M059J (cell line): ENCODE measurements at places on chromosomes 6 and 20. TPM values are rescaled to one million over a fixed set of nuclear protein-coding genes. Genes with fewer than 3 reads are reported as not detected.

- no peak for DNase-seq
Measured at GRCh38 chr6:63661769-63662168, 26.2 kb downstream of the PHF3 start.

DNA sequence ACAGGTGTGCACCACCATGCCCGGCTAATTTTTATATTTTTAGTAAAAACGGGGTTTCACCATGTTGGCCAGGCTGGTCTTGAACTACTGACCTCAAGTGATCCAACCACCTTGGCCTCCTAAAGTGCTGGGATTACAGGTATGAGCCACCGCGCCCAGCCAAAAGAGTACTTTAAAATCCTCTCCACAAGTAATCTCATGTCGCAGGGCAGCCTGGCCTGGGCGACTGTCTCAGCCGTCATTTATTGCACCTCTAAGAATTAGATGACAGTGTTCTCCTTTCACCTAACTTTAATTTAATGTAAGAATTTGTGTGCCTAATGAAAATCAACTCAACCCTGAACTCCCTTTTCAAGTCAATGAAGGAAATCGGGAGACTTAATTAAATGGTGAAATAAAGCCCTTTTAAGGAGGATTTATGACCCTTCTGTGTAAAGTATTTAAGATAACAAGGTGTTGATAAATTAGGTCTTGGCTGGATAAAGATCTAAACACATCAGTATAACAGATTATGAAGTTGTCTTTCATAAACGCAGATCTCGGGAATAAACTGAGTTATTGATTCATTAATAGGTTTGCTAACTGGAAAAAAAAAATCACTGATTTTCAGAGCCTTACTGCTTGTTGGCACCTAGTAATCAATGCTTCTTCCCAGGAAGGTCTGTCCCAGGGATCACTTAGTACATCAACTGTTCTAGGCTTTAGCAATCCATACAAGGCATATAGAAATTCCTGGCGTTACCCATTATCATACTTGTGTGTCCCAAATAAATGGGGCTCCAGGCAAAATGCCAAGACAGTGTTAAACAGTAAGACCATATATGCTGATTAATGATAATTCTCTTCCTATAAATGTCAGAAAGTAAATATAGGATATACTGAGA, 209.3 kb downstream of the GMDS start:
- DNase-seq: no peak

DNA sequence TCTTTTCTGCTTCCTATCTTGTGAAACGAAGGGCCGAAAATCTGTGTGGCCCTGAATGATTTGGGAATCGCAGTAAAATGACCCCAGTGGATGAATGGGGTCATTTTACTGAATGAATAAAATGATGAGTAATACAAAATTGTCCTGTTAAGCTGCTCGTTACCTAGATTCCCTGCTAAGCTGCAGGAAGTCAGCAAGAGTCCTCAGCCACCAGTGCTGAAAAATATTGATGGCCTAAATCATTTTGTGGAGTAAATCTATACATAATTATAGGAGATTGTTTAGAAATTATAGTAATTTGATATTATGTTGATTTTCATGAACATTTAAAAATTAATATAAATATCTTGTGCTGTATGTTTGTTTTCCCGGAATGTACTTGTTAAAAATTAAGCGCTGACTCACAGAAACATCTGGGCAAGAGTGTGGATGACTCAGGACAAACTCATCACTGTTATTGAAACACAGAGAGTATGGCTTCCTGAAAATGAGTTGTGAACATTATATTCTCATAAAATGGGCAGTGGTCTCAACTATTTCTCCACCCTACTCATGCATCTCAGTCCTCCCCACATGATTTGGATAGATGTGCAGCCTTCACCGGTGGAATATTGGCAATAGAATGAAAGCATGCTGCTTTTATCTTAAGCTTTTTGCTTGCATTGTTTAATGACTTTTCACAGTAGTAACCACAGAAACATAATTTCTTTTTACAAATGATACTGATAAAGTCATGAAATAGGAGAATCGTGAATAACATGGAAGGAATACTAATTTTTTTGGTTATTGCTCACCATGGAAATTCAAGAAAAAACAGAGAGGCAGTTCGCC, 36.2 kb upstream of the RGS17 start:
- DNase-seq: peak; percentile 86

- DNase-seq: no peak
Measured at GRCh38 chr6:96794980-96795379, 42.3 kb downstream of the GPR63 start.

DNA sequence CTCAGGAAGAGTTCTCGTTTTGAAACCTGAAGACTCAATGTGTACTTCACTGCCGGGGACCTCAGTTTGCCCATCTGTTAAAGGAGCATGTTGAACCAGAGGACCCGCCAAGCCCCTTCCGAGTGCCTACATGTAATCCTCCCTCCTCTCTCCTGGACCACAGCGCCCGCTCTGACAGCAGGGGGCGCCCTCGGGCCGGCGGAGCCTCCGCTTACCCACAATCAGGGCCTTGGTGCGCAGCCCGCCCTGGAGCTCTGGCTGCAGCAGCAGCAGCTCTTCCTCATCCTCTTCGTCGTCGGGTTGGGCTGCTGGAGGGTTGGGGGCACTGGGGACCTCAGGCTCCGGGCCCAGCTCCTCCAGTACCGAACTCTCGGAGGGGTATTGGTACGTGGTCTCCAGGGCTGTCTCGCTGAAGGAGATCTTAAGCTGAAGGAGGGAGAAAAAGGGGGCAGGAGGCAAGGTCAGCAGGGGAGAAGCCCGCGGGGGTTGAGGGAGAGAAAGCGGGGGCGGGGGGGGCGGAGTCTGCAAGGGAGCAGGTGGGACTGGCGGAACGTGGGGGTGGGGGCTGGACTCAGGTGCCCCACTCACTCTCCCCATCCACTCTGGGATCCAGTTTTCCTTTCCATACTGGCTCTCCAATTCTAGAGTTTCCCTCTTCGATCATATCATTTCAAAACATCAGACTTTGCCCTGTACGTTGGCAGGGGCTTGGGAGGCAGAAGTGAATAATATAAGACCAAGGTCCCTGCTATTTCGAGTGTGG, 6.3 kb upstream of the DHX16 start:
- peak; percentile 46 for DNase-seq

- DNase-seq: no peak
Measured at GRCh38 chr20:55685425-55685824, 319.9 kb downstream of the CBLN4 start.

DNA sequence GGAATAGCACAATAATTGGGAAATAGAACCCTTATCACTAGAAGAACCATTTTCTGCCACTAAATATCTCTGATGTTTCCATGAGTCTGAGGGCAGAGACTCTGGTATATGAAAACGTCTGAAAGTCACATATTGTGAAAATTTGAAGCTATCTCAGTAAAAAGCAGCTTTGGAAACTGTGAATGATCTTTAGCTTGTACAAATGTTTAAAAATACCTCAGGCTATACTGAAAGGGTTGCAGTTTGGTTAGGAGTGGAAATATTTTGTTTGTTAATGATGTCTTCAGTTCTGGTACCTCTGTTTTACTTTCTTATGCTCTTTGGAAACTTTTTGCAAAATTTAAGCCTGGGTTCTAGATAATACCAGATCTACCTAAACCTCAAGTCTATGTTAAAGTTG, 135.0 kb downstream of the SLC16A10 start:
- no peak for DNase-seq

- DNase-seq: no peak
Measured at GRCh38 chr6:157036245-157036711, 259.1 kb downstream of the ARID1B start.

DNA sequence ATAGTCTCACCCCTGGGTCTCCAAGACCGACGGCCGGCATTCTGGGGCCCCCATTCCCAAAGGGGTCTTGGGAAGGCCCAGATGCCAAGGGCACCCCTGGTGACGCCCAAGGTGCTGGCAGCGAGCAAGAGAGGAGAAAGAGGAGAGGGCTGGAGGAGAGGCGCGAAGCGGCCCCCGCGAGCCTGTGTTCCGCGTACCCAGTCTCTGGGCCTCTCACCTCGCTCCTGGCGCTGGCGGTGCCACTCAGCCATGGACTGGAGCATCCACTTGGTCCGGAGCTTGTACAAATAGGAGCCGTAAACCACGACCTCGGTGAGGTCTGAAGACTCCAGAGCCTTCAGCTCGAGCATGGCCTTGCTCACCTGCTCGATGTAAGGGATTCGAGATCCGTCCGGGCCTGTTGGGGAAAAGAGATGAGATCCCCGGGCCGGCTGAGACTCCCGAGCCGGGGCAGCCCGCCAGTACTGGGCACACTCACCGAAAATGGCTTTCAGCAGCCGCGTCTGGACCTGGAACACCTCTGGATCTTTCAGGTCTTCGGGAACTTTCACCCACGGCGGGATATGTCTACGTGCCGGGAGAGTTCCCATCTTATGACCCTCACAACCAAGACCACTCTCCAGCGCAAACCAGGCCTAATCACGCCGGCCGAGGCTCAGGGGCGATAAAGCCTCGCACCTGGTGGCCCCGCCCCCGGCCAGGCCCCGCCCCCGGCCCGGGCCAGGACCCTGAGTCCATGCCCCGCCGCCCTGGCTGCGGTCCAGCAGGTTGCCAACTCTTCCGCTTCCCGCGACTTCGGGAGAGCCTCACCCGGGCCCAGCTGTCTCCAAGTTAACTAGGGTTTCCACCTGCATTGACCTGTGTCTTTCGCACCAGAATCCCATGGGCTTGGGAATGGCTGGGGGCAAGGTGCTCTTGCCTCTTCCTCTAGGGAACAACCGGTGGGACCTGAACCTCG, at the start of gene DPPA5:
DPPA5 (minus strand) TSS at position 641 of the 958 bp plus-strand sequence; CDS start at position 590, 51 bp downstream.
- no peak for DNase-seq

DNA sequence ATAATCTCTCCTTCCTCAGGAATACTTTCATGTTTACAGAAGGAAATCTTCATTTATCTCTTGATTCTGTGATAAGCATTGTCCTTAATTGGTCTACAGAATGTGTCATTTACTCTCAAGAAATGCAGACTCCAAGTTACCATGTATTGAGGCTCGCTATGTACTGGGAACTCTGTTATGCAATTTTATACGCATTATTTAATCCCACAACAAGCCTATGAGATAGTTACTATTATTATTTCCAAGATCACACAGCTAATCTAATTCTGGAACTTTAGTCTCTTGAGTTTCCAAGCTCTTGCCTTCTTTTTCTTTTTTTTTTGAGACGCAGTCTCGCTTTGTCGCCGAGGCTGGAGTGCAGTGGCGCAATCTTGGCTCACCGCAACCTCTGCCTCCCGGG, 30.0 kb upstream of the RAB23 start:
- DNase-seq: no peak

- no peak for DNase-seq
Measured at GRCh38 chr6:3392930-3393835, 63.7 kb downstream of the SLC22A23 start.

DNA sequence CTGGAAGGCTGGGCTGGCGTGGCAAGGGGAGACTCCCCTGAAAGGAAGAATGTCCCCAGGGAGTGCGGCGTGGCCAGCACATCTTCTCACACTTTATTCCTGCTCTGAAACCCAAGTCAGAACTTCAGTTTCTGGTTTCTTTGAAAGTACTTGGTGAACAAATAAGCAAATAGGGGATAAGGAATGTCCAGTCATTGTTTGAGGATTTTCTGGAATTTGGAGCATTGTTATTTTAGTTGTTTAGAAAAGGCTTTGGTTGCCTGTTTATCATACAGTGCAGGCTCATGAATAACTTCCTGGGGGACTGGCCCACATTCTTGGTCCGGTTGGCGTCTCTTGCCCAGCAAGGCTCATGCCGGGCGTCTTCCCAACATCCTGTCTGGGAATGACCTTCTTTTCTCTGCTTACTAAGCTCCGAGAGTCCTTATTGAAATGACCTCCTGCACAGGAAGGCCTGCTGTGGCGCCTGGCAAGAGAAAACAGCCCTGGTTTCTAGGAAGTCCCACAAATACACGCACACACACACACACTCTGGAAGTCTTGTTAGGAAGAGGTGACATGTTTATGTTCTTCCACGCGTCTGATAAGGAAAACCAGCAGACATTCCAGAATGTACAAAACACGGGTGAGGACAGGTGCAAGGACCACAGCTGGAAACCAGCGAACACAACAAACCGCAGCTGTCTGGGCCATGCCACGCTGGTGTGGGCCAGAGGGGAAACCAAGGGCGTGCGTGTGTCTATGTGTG, 71.9 kb downstream of the TMEM170B start:
- DNase-seq: peak; percentile 100

GRCh38 chr6:15854826-15855710, 192.2 kb upstream of the DTNBP1 start:
- DNase-seq: no peak

BIRC7 gene
- not detected in 2 replicates for total RNA-seq

HLA-DQB1 gene
- total RNA-seq: not detected in 2 replicates

ROMO1 gene
- total RNA-seq: 667 and 778 TPM in 2 replicates

SNHG17 gene
- total RNA-seq: 6.1 and 24.9 TPM in 2 replicates
